A549 treated with DMSO at 1 μM for 4 hours (cell line): ENCODE measurements at places on chromosomes 12 and 14. TPM values are rescaled to one million over a fixed set of nuclear protein-coding genes. Genes with fewer than 3 reads are reported as not detected.

Gene KRT6C
- not detected in 5 replicates for total RNA-seq

Gene SOCS4
- total RNA-seq = 9.3 to 15.8 TPM (median 11.7 TPM) in 5 replicates

Gene MMP17
- total RNA-seq = 10.6 to 15.8 TPM (median 12.6 TPM) in 5 replicates

Gene TCL1B
- total RNA-seq = not detected in 5 replicates

Gene FIGNL2
- total RNA-seq = 0.20 to 0.38 TPM (median 0.22 TPM) in 5 replicates

Gene ABCC9
- 0.01 TPM in 2 of 5 replicates, not detected in the others for total RNA-seq

Gene BDKRB2
- total RNA-seq = 3.2 to 6.6 TPM (median 5.9 TPM) in 5 replicates

Gene LPAR5
- 0.38 to 0.71 TPM (median 0.53 TPM) in 5 replicates for total RNA-seq

Gene SLC5A8
- not detected in 5 replicates for total RNA-seq

Gene IFNG-AS1
- total RNA-seq = not detected in 5 replicates

Gene NELL2
- 0.07 to 0.13 TPM (median 0.09 TPM) in 3 of 5 replicates, not detected in the others for total RNA-seq

Gene MORN3
- total RNA-seq = 0.09 to 0.30 TPM (median 0.23 TPM) in 5 replicates

Gene OR4N5
- not detected in 5 replicates for total RNA-seq

Gene SPIC
- not detected in 5 replicates for total RNA-seq

Gene SMOC1
- total RNA-seq = 16.7 to 26.5 TPM (median 21.2 TPM) in 5 replicates

Gene RASSF9
- 0.22 to 0.46 TPM (median 0.40 TPM) in 5 replicates for total RNA-seq

Gene PLXNC1
- 0.07 to 0.23 TPM (median 0.07 TPM) in 4 of 5 replicates, not detected in the other for total RNA-seq

Gene MYBPC1
- total RNA-seq = 0.02 TPM in 1 of 5 replicates, not detected in the others

Gene CLEC4D
- not detected in 5 replicates for total RNA-seq

Gene P2RX2
- total RNA-seq = not detected in 5 replicates

Gene C14orf39
- total RNA-seq = not detected in 5 replicates

Gene ZCCHC8
- 21.7 to 29.8 TPM (median 27.6 TPM) in 5 replicates for total RNA-seq

Gene CDK4
- total RNA-seq = 245 to 308 TPM (median 257 TPM) in 5 replicates

Gene ZFHX2
- 0.36 to 1.7 TPM (median 1.5 TPM) in 5 replicates for total RNA-seq

Gene VASH1
- 3.8 to 5.0 TPM (median 4.0 TPM) in 5 replicates for total RNA-seq

Gene KRT3
- 0.05 to 0.07 TPM (median 0.05 TPM) in 3 of 5 replicates, not detected in the others for total RNA-seq
